ENCODE measurements at places on chromosomes 3 and 15.

GRCh38 chr3:114454551-114455251 lies 160.9 kb downstream of the TIGIT start:
- DNase-seq: peak; percentile 23

DNA sequence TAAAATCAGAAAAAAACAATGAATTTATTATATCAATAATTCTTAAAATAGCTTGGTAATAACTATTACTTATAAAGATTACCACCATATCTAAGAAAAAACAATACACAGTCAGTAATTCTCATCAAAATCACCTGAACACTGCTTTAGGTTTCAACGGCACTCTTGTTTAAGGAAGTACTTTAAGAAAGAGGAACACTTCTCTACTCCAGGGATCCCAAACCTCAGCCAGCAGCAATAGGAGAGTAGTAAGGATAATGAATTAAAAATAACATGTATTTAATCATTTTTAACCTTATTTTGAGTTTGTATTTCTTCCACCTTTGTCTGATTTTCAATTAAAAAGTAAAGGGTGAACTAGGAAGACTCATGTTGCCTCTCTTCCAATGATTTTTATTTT lies 494.0 kb upstream of the NR2F2 start:
- no peak for DNase-seq

- DNase-seq: peak; percentile 20
Observed at GRCh38 chr15:31197497-31198414, 96.2 kb upstream of the TRPM1 start.

DNA sequence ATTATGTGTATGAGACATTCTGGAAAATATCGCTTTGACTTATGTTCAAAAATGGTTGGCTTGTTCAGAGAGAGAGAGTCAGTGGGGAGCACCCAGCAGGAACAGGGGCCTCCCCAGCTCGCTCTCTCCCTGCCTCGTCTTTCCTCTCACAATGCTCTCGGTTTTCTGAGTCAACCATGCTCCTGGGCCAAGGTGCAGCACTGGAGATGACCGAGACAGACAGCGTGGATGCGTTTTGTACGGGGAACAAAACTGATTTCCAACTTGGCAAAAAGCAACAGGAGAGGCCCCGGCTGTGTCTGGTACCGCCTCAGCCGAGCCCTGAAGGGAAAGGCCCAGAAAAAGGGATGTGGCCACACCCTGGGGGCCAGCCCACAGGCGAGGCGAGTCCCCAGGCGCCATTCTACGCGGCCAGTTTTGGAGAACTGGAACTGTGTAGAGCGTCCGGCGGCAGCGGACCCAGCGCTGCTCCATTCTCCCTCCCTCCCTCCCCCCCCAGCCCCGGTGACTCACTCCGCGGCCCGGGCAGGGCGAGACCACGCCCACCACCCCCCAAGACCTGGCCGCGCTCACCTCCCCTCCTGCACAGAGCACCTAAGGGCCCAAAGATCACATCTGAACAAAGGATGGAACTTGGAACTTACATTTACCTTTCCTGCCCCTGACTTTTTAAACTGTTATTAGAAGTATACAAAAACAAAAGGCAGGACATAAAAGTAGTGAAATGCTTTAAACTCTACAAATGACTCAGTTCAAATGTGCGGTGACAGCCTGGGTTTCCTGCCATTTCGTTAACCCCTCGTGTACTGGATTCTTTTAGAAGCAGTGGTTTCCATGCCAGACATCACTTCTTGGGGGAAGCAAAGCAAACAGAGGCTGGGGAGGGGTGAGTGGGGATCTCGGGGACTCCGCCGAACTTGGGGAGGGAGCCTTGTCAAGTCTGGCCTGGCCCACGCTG lies 12.7 kb downstream of the ATP10A start:
- peak; percentile 90 for DNase-seq

- DNase-seq: no peak
Observed at GRCh38 chr3:153910387-153910786, 210.8 kb upstream of the ARHGEF26 start.

DNA sequence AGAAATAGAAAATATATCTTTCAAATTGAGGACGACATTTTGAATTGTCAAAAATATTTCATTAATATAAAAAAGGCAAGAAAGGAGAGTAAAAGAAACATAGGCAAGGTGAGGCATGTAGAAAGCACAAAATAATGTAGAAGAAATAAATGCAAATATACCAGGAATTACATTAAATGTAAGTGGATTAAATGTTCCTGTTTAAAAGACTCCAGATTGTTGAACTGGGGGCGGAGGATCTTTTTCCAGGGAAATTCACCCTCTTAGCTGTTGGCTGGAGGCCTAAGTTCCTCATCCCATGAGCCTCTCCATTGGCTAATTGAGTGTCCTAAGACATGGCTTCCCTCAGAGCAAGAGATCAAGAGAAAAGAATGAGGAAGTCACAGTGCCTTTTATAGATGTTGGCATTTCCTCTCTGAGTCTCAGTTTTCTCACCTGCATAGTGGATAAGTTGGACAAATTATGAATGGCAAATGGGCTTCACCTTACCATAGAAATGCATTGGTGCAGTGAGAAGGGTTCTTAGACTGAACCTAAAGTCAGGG lies 147.4 kb upstream of the SMAD3 start:
- DNase-seq: no peak

- DNase-seq: no peak
Observed at GRCh38 chr15:57057134-57057930, 138.9 kb downstream of the TCF12 start.

DNA sequence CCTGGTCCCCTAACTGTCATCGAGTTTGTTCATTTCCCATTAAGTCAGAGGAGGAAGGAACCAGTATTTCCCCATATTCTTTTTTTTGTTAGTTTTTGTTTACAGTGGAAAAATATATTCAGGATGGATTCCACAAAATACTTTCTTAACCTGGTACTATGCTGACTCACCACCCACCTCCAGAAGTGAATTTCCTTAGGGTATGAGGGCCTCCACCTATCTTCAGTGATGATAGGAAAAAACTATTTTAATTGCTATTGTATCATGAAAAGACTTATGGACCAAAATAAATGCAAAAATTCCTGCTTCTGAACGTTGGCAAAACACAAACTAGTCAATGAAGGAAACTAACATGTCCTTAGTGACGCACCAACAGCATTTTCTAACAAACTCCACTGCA lies 64.2 kb upstream of the FOXP1 start:
- no peak for DNase-seq

- DNase-seq: no peak
Observed at GRCh38 chr15:77516076-77516475, 95.4 kb downstream of the HMG20A start.

GRCh38 chr3:105843994-105844393 lies 24.8 kb downstream of the CBLB start:
- no peak for DNase-seq

All from adipocyte (in vitro differentiated cells).